ENCODE measurements at places on chromosomes 6 and 20.

DNA sequence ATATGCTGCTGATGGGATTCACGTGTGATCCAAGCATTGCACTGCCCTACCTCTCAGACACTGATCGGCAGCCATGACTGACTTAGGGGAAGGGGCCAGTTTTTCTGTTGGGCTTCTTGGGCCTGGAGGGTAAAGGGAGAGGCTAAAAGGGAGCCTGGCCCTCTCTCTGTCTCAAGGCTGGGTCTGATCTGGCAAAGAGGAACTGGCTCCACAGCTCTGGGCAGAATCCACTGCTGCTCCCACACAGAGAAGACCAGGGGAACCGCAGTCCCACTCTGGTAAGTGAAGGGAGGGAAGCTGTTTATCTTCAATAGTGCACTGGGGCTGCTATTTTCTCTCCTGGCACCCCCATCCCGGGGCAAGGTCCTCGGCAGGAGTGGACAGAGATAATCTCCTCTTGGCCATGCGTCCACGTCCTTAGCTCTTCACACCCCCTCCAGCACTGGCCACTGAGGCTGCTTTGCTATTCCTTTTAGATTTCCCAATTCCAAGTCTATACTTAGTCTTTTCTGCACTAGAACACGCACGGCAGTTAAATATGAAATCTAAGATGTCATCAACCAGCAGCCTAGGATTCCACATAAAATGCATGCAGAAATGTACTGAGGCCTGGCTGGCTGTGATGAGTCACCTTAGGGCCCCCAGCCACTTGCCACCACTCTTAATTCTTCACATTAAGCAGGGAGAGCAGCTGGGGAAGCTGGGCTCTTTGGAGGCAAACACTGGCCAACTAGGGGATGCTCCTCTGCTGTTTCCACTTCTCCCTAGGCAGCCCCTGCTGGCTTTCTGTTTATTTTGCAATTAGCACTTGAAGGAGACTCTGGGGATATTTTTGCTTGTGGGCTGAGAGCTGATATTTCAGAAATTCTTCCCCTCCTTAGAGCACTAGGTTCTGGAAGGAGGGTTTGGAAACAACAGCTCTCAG is 87.8 kb upstream of the ARMC2 start:
- no peaks in the 10 kb centered on the region for H3K36me3 ChIP-seq
- DNase-seq: no peak
- H3K4me3 ChIP-seq: no peak overlapping the region
- H3K27ac ChIP-seq: no peak overlapping the region
- peaks cover 4% of the 10 kb centered on the region for H3K4me1 ChIP-seq
- peaks cover 27% of the 10 kb centered on the region for H3K27me3 ChIP-seq

DNA sequence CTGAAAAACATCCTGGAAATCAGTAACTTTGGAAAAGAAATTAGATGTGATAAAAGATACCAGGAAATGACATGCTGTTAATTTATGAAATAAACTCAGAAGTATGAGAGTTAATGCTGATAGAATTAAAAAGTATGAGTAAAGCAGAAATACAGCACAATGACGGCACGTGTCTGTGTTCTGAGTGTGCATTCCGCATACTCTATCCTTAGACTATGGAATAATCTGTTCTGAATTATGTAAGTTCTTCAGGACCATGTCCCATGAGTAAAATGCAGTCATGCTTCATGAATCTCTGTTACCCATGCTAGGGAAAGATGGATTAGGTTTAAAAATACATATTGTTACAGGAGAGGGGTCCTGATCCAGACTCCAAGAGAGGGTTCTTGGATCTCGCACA is 21.7 kb downstream of the HECA start:
- peaks cover 26% of the 10 kb centered on the region for H3K36me3 ChIP-seq
- H3K27me3 ChIP-seq: no peaks in the 10 kb centered on the region
- no peak for DNase-seq
- H3K27ac ChIP-seq: peak overlapping the region; percentile 16
- H3K4me1 ChIP-seq: peaks cover 65% of the 10 kb centered on the region

GRCh38 chr6:81031416-81031815 is 721.1 kb downstream of the TENT5A start:
- no peaks in the 10 kb centered on the region for H3K36me3 ChIP-seq
- H3K4me3 ChIP-seq: no peak overlapping the region
- no peak for DNase-seq
- H3K27ac ChIP-seq: no peak overlapping the region

DNA sequence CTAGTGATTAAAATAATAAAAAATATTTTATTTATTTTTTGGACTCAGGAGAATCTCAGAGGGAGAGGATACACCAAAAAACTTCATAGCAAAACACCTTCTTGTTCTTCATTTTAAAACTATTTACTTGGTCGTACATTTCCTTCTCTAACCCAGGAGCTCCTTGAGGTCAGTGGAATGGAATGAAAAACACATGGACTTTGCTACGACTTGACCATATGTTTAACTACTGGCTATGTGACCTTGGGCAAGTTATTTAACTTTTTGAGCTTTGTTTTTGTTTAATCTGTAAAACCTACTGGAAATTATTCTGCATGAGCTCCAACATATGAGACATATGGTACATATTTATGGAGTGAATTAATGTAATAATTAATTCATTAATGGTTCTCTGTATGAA is 1005.5 kb upstream of the CITED2 start:
- H3K4me1 ChIP-seq: no peaks in the 10 kb centered on the region
- no peaks in the 10 kb centered on the region for H3K27me3 ChIP-seq
- DNase-seq: no peak
- H3K4me3 ChIP-seq: no peak overlapping the region

- no peak for DNase-seq
- peaks cover 55% of the 10 kb centered on the region for H3K36me3 ChIP-seq
- peaks cover 15% of the 10 kb centered on the region for H3K4me1 ChIP-seq
- H3K4me3 ChIP-seq: no peak overlapping the region
- H3K27me3 ChIP-seq: no peaks in the 10 kb centered on the region
Measured at GRCh38 chr20:504632-505075, 38.9 kb downstream of the CSNK2A1 start.

- no peaks in the 10 kb centered on the region for H3K36me3 ChIP-seq
- H3K27ac ChIP-seq: no peak overlapping the region
- DNase-seq: no peak
- H3K4me1 ChIP-seq: no peaks in the 10 kb centered on the region
- no peak overlapping the region for H3K4me3 ChIP-seq
Measured at GRCh38 chr6:53925891-53926290, 131.1 kb downstream of the LRRC1 start.
